Kidney (tissue), 22 donors: ENCODE measurements at places on chromosomes 1 and 21.

- H3K4me1 ChIP-seq = no peaks in the 10 kb centered on the region
- no peak overlapping the region for H3K27ac ChIP-seq
- H3K36me3 ChIP-seq = no peaks in the 10 kb centered on the region
Measured at GRCh38 chr1:167297222-167298214, 76.8 kb downstream of the POU2F1 start.

DNA sequence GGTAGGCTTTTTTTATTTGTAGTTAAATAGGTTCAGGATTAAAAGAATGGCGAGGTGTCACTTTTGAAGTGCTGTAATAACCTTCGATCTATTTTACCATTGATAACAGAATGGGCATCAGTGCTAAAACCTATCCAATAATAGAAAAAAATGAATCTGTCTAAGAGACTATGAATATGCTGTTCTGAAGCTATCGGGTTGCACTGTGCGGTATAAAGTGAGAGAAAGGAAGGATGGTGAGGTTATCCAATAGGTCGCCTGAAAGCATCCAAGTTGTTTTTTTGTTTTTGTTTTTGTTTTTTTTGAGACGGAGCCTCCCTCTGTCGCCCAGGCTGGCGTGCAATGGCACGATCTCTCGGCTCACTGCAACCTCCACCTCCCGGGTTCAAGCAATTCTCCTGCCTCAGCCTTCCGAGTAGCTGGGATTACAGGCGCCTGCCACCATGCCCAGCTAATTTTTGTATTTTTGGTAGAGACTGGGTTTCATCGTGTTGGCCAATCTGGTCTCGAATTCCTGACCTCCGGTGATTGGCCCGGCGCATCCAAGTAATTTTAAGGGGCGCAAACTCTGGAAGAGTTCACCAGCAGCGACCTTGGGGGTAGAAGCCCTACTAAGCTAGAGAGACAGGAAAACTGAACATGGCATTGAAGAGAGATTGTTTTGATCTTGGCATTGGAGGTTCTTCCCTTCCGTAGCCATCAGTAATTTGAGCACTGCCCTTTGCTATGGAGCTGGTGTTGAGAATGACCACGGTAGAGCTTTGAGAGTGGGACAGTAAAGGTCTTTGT is 8.7 kb upstream of the MDM4 start:
- no peaks in the 10 kb centered on the region for H3K36me3 ChIP-seq
- H3K27me3 ChIP-seq = no peaks in the 10 kb centered on the region
- H3K27ac ChIP-seq = peak overlapping the region; percentile 94
- peaks cover 5% of the 10 kb centered on the region for H3K4me1 ChIP-seq
- peak overlapping the region; percentile 96 for H3K4me3 ChIP-seq

GRCh38 chr1:186188004-186188539 is 187.0 kb downstream of the TPR start:
- DNase-seq = no peak
- no peaks in the 10 kb centered on the region for H3K4me1 ChIP-seq
- no peak overlapping the region for H3K27ac ChIP-seq

- no peak for DNase-seq
- H3K27ac ChIP-seq = no peak overlapping the region
- H3K27me3 ChIP-seq = no peaks in the 10 kb centered on the region
- peaks cover 2% of the 10 kb centered on the region for H3K36me3 ChIP-seq
Measured at GRCh38 chr1:89906088-89906487, 85.3 kb downstream of the LRRC8D start.

- no peaks in the 10 kb centered on the region for H3K27me3 ChIP-seq
- no peak overlapping the region for H3K27ac ChIP-seq
- H3K36me3 ChIP-seq = no peaks in the 10 kb centered on the region
- peak; percentile 66 for DNase-seq
Measured at GRCh38 chr1:23184212-23184934, 15.7 kb upstream of the LUZP1 start.

GRCh38 chr21:38955495-38955894 is 149.8 kb downstream of the ETS2 start:
- no peaks in the 10 kb centered on the region for H3K27me3 ChIP-seq
- H3K27ac ChIP-seq = no peak overlapping the region
- H3K4me3 ChIP-seq = no peak overlapping the region
- H3K36me3 ChIP-seq = no peaks in the 10 kb centered on the region

DNA sequence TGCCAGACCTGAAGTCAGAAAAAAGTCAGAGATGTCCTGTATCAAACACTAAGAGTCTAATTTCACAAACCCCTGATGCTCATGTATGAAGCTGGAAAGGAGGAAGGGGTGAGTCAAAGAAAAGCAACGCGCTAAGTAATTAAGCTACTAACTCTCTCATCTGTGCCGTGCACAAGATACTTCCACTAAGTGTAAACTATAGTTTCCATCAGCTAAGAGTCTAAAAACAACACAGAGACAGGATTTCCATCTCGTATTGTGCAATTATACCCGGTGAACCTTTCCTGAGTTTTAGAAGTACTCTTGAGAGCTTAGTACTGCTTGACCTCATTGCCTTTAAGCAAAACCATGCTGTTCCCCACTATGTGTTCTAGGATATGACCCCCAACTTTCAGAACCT is 19.0 kb downstream of the DNALI1 start:
- no peaks in the 10 kb centered on the region for H3K27me3 ChIP-seq
- no peak overlapping the region for H3K4me3 ChIP-seq
- DNase-seq = no peak
- no peak overlapping the region for H3K27ac ChIP-seq
